ENCODE measurements at places on chromosomes 3 and 15.

DNA sequence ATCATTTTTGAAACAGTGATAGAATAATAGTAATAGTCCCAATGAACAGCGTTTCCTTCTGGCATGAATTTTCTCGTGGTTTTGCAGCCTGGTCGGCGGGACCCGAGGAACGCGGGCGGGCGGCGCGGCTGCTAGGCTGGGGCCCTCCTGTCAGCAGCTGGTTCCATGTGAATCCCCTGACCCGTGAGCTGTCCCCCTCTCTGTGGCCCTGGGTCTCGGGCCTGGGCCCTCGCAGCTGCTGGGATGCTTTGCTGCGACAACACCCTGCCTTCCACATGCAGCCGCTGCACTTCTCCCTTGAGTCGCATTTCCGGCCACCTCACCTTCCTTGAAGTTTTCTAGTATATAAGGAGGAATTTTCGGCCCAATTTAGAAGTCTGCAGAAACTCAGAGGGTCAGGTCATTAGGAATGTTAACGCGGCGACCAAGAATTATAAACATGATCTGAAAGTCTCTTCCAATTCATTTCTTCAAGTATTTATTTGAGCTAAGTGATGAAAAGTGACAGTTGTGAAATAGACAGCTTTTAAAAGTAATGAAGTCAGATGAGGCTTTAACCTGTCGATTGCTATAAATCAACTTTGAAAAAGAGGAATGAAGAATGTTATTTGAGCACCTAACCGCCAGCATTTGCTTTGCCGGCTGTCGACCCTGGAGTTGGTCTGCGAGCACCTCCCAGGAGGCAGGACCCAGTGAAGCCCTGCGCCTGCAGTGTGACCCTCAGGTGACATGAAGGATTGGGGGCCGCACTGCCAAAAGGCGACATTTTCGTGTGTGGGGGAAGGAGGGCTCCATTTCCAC is 27.7 kb downstream of the NR2F2 start:
- no peak for DNase-seq

DNA sequence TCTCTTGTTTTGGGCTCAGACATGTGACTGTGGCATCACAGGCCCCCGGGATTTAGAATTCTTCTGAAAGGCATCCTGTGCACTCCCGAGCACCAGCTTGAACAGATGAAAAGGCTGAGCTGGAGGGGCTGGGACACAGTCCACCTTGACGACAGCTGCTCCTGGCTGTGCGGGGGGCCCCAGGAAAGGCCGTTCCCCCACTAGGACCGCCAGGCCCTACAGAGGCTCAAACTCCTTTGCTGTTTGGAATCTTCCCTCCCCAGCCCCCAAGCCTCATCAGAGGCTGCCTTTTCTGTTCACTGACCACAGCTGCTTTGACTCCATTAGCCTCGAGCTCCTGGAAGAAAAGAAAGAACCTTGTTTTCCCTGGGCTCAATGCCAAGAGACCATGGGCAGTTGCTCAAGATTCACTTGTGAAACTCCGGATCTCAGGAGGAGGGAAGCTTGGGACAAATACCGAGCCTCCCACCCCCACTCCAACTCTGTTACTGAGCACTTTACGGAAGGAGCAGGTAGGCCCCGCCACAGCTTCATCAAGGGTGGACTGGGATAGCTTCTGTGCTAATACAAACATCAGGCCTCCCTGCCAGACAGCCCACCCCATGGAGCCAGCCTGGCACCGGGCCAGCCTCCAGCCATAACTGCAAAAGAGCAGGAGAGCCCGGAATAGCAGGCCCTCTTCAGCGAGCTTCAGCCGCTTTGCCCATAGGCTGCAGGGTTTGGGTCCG is 15.7 kb downstream of the CIDEC start:
- DNase-seq = no peak

GRCh38 chr15:32657941-32658340 is 16.4 kb downstream of the SCG5 start:
- DNase-seq = no peak

DNA sequence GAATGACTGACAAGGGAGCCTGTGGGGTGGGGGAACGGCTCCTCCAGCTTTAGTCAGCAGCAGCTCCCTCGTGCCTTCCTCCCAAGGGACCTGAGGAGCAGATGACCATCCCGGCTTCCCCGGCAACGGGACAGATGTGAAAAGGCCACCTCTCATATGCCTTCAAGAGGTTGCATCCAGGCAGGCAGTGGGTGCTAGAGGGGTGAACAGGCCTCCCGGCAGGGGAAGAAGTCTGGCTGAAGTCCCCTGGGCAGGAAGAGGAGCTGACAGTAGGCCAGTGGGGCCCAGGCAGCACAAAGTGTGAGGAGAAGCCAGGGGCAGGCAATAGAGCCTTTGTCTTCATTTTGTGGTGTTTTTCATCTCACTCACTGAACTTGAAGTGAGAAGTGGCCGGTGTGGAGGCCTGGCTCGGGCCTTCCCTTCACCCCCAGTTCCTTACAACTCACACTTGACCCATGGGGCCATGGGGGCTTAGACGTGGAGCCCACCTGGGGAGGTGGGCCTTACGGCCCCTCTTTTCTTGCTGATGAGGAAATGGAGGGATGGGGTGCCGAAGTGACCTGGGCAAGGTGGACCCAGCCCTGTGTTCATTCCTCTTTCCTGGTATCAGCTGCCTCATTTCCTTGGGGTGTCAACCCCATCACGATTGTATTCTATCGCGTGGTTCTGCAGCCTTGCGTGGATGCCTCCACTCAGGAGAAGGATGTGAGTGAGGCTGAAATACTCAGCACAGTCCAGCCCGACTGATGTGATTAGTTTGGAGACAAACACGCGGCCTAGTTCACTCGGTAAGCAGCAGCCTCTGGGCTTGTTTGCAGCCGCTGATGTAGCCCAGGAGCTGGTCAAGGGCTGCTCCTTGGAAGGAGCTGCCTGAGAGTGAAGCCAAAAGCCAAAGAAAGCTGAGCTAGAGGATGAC is 115.5 kb upstream of the ALDH1A3 start:
- no peak for DNase-seq

GRCh38 chr3:147269907-147270306 is 136.4 kb downstream of the ZIC4 start:
- no peak for DNase-seq

DNA sequence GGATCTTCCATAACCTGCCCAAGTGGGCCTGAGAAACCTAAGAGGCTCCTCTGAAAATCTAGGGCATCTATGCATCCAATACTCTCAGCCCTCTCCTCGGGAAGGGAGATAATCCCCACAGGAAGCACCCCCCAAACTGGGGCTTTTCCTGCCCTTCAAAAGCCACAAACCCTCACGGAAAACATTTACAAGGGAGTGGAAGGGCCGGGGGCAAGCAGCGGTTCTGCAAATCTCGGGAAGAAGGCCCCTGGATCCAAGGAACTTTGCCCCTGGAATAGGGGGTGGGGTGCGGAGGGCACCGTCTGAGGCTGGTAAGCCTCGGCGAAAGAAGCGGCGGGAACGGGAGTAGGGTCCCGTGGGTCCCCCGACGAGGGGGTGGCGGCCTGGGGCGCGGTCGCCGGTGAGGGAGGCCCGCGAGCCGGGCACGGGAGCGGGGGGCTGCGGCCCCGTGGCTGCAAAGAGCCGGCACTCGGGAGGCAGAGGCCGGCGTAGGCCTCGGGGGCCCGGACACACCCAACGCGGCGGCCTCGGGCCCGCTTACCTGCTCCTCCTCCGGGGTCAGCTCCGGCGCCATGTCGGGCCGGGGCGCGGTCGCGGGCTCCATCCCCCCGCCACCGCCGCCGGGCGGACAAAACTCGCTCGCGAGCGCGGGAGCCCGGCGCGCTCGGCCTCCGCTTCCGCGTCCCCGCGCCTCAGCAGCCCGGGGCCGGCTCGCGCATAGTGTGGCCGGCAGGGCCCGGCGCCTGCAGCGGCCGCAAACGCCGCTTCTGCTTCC is 755 bp downstream of the PTPN9 start:
- DNase-seq = peak; percentile 52

DNA sequence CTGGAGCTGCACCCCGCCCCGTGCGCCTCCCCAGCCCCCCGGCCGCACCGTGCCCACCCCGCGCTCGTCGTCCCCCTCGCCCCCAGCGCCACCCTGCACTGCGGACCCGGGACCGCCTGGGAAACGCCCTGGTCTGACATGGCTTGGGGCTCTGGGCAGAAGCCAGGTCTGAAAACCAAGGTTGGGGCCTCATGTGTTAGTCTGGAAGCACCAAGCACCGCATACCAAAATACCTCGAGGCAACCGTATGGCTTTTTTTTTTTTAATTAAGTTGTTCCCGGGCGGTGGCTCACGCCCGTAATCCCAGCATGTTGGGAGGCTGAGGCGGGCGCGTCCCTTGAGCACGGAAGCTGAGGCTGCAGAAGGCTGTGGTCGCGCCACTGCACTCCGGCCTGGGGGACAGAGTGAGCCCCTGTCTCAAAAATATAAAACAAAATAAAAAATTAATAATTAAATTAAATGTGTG is 91.5 kb upstream of the CHD2 start:
- no peak for DNase-seq

- DNase-seq = peak; percentile 72
Measured at GRCh38 chr15:28086175-28086703, 12.9 kb downstream of the OCA2 start.

DNA sequence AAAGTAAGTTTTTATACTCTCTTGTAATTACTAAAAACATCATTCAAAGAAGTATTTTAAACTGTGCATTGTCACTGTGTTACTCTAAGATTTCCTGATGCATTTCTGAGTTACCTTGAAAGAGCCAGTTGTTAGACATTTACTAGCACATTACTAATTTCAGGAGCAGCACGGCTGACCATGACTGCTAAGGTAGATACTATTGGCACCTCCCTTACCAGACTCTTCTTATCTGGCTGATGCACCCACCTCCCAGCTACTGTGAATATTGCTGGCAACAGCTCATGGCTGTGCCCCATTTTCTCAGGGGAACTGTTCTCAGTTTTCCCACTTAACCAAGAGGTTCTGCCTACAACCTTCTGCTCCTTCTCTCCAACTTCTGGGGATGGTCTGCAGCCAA is 29.4 kb downstream of the COL6A5 start:
- no peak for DNase-seq

DNA sequence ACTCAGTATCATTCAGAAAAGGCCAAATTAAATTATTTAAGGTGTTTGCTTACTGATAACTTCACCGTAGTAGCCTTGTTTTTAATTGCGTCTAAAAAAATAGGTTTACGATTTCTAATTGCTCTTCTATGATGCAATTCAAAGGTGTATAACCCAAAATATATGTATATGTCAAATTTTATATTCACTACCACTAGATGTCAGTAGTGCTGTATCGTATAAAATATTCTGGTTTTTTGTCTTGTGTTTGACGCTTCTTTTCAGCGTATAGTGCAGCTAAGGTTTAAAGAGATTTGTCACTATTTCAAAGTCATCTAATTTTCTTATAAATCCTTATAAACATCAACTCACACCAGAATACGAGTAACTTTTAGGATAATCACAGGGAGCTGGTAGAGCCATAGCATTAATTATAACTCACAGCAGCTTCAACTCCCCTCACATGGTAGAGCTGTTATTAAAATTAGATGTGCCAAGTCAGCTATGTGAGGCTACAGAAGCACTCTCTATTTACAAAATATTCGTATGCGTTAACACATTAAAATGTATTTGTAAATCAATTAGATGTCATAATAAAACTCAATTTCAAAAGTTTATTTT is 3.5 kb downstream of the PFN2 start:
- no peak for DNase-seq

- no peak for DNase-seq
Measured at GRCh38 chr3:4533489-4534443, 40.6 kb downstream of the ITPR1 start.

DNA sequence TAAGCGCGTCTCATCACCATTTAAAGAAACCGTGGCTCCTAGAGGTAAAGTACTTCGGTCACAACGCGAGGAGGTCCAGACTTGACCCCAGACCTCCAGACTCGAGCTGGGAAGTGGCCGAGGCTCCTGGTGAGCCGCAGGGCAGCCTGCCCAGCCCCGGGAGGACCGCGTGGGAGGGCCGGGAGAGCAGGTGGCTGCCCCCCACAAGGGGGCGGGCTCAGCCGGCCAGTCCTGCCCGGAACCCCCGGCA is at the start of gene SLC27A2:
Gene SLC27A2 (plus strand): TSS at position 228 of the 250 bp plus-strand sequence. CDS start 232 bp downstream, outside the sequence.
- no peak for DNase-seq

GRCh38 chr3:72953325-72953956 is 43.2 kb upstream of the PPP4R2 start:
- DNase-seq = no peak

DNA sequence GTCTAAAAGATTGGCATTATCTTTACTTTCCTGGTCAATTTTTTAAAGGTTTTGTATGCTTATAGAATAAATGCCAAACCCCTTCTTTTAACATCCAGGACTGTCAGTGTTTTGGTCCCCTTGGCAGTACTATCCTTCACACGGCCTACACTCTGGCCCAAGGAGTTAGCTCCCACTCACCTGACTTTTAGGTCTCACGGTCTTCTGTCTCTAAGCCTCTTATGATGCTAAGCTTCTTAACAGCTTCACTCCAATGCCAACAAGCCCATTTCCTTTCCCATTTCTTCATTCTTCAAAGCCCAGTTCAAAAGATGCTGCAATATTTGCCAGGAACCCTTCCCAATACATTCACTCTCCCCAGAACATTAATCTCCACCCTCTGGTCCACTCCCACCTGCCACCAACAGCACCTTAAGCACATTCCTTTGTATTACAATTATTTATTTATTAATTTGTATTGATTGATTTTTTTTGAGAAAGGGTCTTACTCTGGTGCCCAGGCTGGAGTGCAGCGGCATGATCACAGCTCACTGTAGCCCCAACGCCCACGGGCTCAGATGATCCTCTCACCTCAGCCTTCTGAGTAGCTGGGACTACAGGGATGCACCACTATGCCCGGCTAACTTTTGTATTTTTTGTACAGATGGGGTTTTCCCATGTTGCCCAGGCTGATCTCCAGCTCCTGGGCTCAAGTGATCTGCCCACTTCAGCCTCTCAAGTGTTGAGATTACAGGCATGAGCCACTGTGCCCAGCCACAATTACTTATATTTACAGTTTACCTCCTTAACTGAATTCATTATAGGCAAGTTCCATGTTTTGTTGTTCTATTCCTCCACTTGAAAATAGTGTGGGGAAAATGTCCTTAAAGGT is 27.8 kb downstream of the IFT80 start:
- no peak for DNase-seq

- DNase-seq = peak; percentile 55
Measured at GRCh38 chr15:69718916-69719315, 266.3 kb downstream of the RPLP1 start.

DNA sequence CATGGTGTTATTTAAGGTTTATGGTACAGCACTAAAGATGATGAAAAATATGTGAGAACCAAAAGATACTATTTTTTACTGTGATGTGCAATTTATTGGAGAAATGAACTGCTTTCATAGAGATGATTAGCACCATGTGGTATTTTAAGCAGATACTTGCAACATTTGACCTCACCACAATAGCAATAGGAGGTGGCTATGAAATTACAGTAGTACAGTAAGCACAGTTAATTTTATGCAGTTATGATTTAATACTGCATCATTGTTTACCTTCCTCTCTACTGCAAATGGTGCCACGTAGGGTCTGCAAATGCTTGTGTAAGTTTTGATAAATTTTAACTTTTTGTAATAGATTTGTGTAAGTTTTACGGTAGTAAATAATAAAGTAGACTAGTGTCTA is 14.0 kb downstream of the PYGO1 start:
- no peak for DNase-seq

GRCh38 chr3:34011171-34012101 is 213.0 kb downstream of the PDCD6IP start:
- no peak for DNase-seq

- no peak for DNase-seq
Measured at GRCh38 chr3:100274361-100274760, 13.6 kb downstream of the TBC1D23 start.

GRCh38 chr15:95371664-95372063 is 958.8 kb upstream of the NR2F2 start:
- DNase-seq = no peak

GRCh38 chr3:60076331-60076730 is 1026.5 kb upstream of the CFAP20DC start:
- DNase-seq = no peak

Data from activated CD8-positive, alpha-beta memory T cell treated with anti-CD3 and anti-CD28 coated beads, Interleukin-2, amount 10 ng/mL, durations not matched to agents 7 days and 5 days (primary cell).